ENCODE measurements at places on chromosomes 7 and 10. TPM values are rescaled to one million over a fixed set of nuclear protein-coding genes. Genes with fewer than 3 reads are reported as not detected.
A peak's percentile ranks its signal among the peaks of the same experiment; 100 is the strongest.

Gene PNLIP
- not detected for total RNA-seq

Gene ADAM22
- total RNA-seq = 3.9 TPM

Gene LRRC17
- 0.58 TPM for total RNA-seq

Gene PWWP2B
- total RNA-seq = 27.6 TPM

DNA sequence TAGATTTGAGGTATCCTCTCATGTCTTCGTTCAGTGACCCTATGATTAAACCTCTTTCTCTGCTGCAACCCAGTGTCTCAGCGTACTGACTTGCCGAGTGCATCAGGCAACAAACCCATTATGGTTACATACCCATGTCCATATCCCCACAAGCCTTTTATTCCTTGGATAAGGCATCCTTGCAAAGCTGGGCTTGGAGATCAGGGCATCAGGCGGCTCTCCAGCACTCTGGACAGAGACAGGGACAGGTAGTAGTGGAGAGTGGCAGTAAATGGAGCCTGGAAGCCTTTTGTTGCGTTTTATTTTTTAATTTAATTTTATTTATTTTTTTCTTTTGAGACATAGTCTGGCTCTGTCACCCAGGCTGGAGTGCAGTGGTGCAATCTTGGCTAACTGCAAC, 32.0 kb upstream of the NPFFR1 start:
- no peak for DNase-seq

- peak; percentile 70 for DNase-seq
Observed at GRCh38 chr7:47254081-47254977, 327.6 kb downstream of the TNS3 start.

GRCh38 chr7:90853205-90853604, 257.1 kb downstream of the CDK14 start:
- no peak for DNase-seq

GRCh38 chr7:28005847-28006231, 174.8 kb downstream of the JAZF1 start:
- no peak for DNase-seq

DNA sequence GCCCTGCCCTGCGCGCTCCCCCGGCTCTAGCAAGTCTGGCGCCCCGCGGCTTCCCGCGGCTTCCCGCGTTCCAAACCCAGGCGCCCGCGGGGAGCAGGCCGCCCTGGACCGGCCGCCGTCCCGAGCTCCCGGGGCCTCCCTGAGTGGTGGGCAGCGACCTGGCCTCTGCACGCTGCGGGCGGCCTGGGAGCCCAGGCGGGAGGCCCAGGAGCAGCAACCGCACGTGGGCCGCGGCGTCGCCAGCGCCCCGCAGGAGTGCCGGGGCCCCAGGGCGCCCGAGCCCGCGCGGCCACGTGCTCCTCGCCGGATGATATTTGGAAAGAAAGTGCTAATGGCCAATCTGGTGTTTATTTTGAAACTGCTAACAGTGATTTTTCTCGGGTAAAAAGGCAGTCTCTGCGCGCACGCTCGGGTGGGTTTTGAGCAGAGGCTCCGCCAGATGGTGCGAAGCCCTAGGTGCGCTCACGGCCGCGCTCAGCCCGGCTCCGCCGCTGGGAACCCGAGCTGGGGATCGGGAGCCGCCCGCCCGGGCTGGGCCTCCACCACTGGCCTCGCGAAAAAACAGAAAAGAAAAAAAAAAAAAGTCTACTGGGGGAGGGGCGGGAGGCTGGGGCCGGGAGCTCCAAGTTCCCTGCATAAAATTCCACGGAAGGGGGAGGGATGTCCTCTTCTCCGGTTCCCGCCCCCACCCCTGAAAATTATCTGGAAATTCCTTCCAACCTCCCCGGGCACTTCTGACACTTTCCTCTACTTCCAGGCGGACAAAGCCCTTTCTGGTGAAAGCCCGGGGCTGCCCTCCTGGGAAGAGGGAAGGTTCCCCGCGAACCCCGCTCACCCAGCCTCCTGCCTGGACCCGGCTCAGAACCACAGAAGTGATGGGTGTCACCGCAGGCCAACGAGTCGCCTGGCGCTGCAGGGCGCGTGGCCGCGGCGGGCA, 4.3 kb downstream of the EBF3 start:
- DNase-seq = no peak

DNA sequence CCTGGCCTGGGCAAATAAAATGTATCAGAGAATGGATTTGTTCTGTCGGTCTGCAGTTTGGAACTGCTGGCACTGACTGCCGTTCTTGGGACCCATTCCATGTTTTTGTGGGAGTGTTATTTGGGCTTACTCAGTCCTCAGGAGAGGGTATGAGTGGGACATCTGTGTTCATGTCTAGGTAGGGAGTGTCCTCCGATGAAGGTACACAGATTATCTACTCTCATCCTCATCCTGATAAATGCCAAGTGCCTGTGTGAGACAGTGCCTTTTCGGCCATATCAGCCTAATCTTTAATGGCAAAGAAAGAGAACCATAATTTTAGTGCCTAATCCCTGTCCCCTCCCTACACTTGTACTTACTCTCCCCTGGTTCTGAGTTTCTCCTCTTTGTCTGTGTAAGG, 409.4 kb downstream of the REEP3 start:
- peak; percentile 56 for DNase-seq

DNA sequence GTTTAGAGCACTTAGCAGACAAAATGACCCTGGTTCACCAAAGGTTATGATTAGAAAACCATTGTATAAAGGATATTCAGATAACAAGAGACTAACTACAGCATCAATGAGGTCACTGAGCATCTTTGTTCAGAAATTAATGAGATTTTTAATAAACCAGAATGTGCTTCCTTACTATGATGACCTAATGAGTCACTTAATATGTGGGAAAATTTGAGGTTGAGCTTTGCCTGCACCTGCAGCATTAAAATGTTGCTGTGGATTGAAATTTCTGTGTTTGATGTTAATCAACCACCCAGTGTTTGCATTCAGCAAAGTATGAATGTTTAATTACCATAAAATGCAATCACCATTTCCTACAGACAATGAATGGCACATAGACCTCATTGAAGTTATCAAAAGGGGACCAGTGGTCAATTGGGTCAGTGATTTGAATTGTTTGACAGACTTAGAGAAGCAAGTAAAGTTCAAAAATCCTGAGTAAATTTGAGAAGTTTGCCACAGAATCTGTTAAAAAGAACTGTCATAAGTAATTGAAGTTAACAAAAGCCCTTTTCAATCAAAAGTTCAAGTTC, 45.8 kb downstream of the EXOC6 start:
- no peak for DNase-seq

- DNase-seq = no peak
Observed at GRCh38 chr7:136293841-136294391, 316.8 kb upstream of the MTPN start.

- no peak for DNase-seq
Observed at GRCh38 chr10:128739930-128740329, 613.7 kb upstream of the MKI67 start.

GRCh38 chr10:79069325-79070080, 737 bp downstream of the ZMIZ1 start:
- DNase-seq = no peak

DNA sequence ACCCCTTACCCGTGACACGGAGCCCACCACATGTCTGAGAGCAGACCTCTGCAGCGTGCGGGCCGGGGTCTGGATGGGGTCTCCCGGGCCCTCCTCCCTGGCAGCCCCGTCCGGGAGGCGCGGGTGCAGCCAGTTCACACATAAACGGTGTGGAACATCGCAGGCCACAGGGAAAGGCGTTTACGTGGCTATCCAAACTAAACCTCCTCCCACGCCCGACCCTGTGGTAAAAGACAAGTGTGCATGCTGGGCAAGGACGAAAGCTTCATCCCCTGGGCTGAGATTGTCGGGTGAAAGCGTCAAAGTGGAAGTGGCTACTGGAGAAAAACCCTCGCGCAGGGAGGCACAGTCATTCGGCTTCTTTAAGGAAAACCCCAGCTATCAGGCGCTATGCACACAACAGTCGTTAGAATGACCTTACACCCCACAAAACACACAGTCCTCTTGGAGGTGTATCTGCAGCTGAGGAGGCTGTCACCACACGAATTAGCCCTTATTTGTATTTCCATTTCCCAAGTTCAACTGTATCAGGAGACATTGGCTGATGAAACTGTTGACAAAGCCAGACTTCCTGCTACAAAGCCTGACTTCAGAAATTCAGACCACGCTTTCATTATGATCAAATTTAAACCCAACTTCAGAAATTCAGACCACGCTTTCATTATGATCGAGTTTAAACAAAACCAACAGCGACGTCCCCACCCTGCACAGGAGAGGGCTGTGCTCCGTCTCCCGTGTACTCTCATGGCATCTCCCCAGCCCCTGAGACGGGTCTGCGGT, 15.3 kb downstream of the GPER1 start:
- DNase-seq = no peak

Gene ADRB1
- total RNA-seq = 4.8 TPM

DNA sequence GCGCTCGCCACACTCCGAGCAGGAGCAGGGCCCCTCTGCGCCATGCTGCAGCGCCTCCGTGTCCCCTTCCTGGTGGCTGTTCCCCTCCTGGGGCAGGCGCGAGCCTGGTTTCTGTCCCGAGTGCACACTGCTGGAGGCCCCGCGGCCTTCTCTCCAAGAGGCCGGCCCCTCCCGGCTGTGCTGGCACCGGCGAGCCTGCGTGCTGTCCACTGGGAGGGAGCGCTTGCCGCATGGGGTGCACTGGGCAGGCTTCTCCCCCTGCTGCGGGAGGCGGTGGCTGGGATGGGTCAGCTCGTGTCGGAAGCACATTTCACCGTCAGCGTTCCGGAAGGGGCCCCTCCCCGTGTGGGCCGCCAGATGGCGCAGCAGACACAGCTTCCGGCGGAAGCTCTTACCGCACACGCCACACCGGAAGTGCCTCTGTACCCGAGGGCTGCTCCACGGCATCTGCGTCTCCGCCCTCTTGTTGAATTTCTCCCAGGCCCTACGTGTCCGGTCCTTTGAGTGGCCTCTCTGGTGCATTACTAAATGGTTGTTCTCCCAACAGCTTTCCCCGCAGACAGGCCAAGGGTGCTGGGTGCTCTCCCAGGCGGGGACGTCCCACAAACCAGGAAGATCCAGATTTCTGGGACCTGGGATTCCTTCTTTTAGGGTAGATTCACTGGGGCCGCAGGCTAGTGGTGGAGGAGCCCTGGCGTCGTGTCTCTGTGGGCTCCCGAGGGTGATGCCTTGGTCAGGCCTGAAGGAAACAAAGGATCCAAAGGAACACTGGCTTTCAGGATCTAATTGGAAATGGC, 18.7 kb downstream of the ZNF786 start:
- DNase-seq = no peak

Gene BTBD16
- total RNA-seq = not detected

Gene PKD1L1
- 0.14 TPM for total RNA-seq

- DNase-seq = no peak
Observed at GRCh38 chr10:122292376-122292775, 21.3 kb downstream of the BTBD16 start.

DNA sequence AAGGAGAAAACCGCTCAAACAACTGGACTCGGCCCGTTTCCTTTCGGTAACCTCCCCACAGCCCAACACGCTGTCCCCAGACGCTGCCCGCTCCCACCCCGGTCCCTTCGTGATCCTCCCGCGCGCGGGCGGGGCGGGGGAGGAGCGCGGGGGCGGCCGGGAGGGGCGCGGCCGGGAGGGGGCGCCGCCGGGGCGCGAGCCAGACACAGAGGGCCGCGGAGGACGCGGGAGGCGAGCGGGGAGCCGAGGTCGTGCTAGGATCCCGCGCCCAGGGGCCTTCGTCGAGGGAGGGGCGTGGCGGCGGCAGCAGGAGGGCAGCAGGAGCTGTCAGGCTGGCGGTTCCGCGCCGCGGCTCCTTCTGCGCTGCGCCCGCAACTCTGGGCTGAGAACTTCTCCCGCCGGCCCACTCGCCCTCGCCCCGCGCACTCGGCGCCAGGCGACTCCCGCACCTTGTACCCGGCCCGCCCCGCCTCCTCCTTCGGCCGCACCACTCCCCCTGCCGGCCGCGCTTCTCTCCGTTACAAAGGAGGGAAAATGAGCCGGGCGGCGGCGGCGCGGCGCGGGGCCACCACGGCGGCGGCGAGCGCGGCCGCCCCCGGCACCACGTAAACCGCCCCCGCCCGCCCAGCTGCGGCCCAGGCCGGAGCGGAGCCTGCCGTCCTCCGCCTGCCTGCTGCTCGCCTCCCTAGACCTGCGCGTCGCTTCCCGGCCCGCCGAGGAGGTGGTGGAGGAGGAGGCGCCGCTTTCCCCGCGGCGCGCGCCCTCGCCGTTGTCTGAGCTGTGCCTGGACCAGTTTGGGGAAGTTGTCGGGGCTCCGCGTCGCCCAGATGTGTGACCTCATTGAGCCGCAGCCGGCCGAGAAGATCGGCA, at the start of gene CDK14:
TSS of gene CDK14 (plus strand) at position 521 of the 870 bp plus-strand sequence. CDS start at position 828, 307 bp downstream.
- DNase-seq = peak; percentile 59

Gene ASB10
- not detected for total RNA-seq

Gene ADAM8
- total RNA-seq = 0.68 TPM

- DNase-seq = no peak
Observed at GRCh38 chr10:30435073-30435422, 1.1 kb downstream of the MAP3K8 start.

DNA sequence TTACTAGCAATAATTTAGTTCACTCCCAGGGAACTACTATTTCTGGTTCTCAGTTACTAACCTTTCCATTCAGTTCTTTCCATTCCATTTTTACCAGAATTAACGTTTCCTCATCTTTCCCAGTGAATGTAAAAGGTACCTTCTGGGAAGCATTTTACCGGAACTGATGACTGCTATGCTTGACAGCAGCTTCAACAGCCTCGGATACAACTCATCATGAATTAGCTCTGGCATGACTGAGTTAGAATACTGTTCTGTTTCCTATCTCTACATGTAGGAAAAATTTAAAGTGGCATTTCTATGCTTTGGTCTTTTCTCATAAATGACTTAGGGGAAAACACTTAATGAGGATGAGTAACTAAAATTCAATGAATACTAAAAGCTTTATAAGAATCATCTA, 18.6 kb downstream of the TAS2R41 start:
- DNase-seq = no peak

Gene PAPOLB
- not detected for total RNA-seq

Gene INA
- 26.6 TPM for total RNA-seq

Gene ACTL6B
- 0.14 TPM for total RNA-seq

Gene GPR85
- not detected for total RNA-seq

- DNase-seq = no peak
Observed at GRCh38 chr10:81704596-81704995, 170.4 kb upstream of the NRG3 start.

DNA sequence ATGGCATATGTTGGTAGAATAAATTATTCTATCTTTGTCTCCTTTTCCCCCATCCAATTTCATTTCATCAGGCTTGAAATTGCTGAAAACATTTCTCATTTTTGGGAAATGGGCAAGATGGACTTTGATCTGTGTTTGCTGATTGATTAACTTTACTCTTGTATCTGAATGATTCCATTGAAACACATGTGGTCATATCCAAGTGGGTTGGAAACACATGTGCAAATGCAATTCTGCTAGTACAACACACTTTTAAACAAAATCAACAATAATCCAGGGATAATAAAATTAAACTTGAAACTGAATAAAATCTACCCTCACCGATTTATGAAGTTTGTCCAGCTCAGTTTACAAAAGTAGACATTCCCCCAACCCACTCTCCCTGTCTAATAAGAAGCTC, 96.9 kb downstream of the EPDR1 start:
- DNase-seq = no peak

Gene NODAL
- total RNA-seq = not detected

- DNase-seq = no peak
Observed at GRCh38 chr10:72487521-72487920, 132.8 kb upstream of the DNAJB12 start.
